ENCODE measurements at places on chromosomes 11 and 22.

- H3K4me3 ChIP-seq: no peak overlapping the region
- H3K4me1 ChIP-seq: no peaks in the 10 kb centered on the region
- no peak for DNase-seq
- H3K27ac ChIP-seq: peak overlapping the region; percentile 7
- H3K27me3 ChIP-seq: no peaks in the 10 kb centered on the region
These were observed 24.0 kb upstream of the OR5B21 start for GRCh38 chr11:58531865-58532341.

GRCh38 chr11:3942160-3942955 lies 86.9 kb downstream of the STIM1 start:
- peaks cover 57% of the 10 kb centered on the region for H3K4me1 ChIP-seq
- peak overlapping the region; percentile 60 for H3K27ac ChIP-seq
- no peaks in the 10 kb centered on the region for H3K36me3 ChIP-seq
- no peaks in the 10 kb centered on the region for H3K27me3 ChIP-seq
- no peak for DNase-seq

DNA sequence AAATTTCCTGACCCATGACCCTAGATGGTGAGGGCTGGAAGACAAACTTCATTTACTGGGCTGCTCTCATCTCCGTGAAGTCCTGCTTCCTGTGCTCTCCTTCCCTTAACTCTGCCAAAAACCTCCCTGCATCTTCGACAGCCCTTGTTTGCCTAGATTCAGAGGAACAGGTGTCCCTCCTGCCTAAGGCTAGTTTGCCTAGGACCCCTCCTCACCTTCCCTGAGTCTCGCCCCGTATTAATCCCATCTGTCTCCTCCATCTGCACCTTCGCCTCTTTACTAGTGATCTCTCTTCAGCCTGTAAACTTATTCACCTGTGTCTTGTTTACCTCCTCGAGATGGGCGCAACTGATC lies 33.1 kb downstream of the EIF3F start:
- H3K27ac ChIP-seq: no peak overlapping the region
- no peaks in the 10 kb centered on the region for H3K36me3 ChIP-seq
- DNase-seq: no peak
- peaks cover 4% of the 10 kb centered on the region for H3K27me3 ChIP-seq

DNA sequence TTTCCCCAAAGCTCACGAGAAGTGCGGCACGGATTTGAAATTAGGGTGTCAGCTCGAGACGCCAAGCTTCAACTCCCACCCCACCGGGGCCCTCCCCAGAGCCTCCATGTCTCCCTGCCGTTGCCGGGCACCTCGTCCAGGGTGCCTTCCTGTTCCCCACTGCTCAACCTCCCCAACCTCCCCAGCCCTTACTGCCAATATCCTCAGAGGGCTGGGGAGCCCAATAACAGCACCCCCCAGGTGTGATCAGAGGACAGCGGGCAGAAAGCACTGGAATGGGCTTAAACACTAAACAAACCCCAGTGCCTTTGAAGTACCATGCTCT lies 1336.4 kb downstream of the TBC1D22A start:
- no peak overlapping the region for H3K27ac ChIP-seq
- peaks cover 33% of the 10 kb centered on the region for H3K4me1 ChIP-seq
- no peaks in the 10 kb centered on the region for H3K27me3 ChIP-seq
- DNase-seq: no peak
- H3K4me3 ChIP-seq: peak overlapping the region; percentile 3

GRCh38 chr11:114478768-114479167 lies 39.5 kb downstream of the REXO2 start:
- DNase-seq: no peak
- H3K4me3 ChIP-seq: no peak overlapping the region
- no peaks in the 10 kb centered on the region for H3K36me3 ChIP-seq
- H3K27ac ChIP-seq: no peak overlapping the region
- no peaks in the 10 kb centered on the region for H3K4me1 ChIP-seq
- no peaks in the 10 kb centered on the region for H3K27me3 ChIP-seq

All from naive thymus-derived CD4-positive, alpha-beta T cell (primary cell).